ENCODE measurements at places on chromosomes 16 and 17. TPM values are rescaled to one million over a fixed set of nuclear protein-coding genes. Genes with fewer than 3 reads are reported as not detected.

The ABAT gene
- total RNA-seq = 8.0 TPM

The TBX6 gene
- total RNA-seq = not detected

The TMC5 gene
- total RNA-seq = not detected

The CFAP97D1 gene
- not detected for total RNA-seq

The HOXB4 gene
- total RNA-seq = 0.78 TPM

The KCNAB3 gene
- total RNA-seq = not detected

The RETREG3 gene
- 30.4 TPM for total RNA-seq

The HSPB9 gene
- not detected for total RNA-seq

The TNP2 gene
- total RNA-seq = not detected

The KRT13 gene
- not detected for total RNA-seq

The MAPT gene
- not detected for total RNA-seq

The ZNF689 gene
- 10.8 TPM for total RNA-seq

The IRX6 gene
- not detected for total RNA-seq

The C16orf92 gene
- total RNA-seq = not detected

The OR4D1 gene
- not detected for total RNA-seq

The TMEM238L gene
- total RNA-seq = not detected

The SEPTIN12 gene
- not detected for total RNA-seq

The TBC1D3K gene
- 0.43 TPM for total RNA-seq

The NPIPB9 gene
- total RNA-seq = 0.41 TPM

The C17orf67 gene
- 0.51 TPM for total RNA-seq

The SPNS2 gene
- total RNA-seq = 61.5 TPM

The NACA2 gene
- 0.47 TPM for total RNA-seq

The DHX8 gene
- total RNA-seq = 25.9 TPM

The PDF gene
- total RNA-seq = 28.3 TPM

The ITGAD gene
- total RNA-seq = not detected

The PSMB3 gene
- total RNA-seq = 277 TPM

The PPP1R9B gene
- 49.7 TPM for total RNA-seq

The NME2 gene
- 689 TPM for total RNA-seq

The KRT26 gene
- total RNA-seq = not detected

The DNAAF1 gene
- total RNA-seq = not detected

The OR2C1 gene
- not detected for total RNA-seq

The CLEC18A gene
- total RNA-seq = 1.7 TPM

The MT3 gene
- total RNA-seq = not detected

The C16orf46 gene
- not detected for total RNA-seq

The TEDC2 gene
- 42.8 TPM for total RNA-seq

All from G401 (cell line).